ENCODE measurements at places on chromosomes 1 and 21.

DNA sequence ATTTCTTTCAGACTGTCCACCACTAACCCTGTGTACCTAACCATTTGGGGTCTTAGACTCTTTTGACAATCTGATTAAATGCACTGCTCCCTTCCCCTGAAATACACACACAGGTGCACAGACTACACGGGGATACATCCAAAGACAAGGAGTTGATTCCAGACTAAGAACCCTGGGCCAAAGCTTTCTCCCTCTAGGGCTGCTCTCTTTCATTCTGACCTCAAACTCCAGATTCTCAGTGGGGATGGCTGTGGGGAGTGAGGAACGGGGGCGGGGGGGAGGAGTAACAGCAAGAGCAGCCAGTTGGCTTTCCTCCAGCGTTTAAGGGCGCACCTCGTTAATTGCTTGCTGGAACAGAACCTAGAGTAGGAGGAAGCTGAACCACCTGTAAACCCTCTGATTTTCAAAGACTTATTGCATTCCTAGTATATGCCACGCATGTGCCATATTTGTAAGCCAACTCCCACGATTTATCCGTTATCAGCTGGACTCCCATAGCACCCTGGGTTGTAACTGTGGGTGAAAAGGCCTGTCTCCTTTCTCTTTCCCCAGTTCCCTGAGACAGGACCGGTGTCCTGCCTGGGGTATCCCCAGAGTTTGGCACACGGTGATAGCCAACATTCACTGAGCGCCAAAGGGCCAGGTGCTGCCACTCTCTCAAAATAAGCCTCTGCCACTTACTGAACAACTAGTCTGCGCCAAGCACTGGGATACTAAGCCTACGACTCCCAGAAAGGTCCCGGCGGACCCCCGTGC lies 920 bp downstream of the MTHFR start:
- DNase-seq, result peak; percentile 24

DNA sequence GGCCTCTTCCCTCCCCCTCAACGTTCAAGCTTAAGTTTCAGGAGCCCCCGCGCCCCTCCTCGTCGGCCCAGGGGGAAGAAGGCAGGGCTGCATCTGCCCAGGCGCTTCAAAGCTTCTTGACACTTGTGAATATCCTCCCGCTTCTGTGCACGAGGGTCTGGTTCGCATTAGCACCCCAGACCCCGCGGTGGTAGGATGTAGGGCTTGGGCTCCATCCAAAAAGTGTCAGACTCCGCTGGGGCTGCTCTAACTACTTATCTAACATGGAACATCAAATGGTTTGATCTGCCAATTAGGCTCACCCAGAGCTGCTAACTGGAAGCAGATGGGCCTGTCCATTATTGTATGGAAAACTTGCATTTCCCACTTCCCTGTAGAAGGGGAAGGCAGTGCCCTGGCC lies 28.9 kb downstream of the TAS1R2 start:
- DNase-seq, result no peak

- no peak for DNase-seq
Measured at GRCh38 chr1:187876775-187877174, 1048.0 kb downstream of the PLA2G4A start.

- DNase-seq, result no peak
Measured at GRCh38 chr1:21857840-21858670, 46.0 kb downstream of the LDLRAD2 start.

- peak; percentile 83 for DNase-seq
Measured at GRCh38 chr1:161021165-161021969, 415 bp upstream of the F11R start.

DNA sequence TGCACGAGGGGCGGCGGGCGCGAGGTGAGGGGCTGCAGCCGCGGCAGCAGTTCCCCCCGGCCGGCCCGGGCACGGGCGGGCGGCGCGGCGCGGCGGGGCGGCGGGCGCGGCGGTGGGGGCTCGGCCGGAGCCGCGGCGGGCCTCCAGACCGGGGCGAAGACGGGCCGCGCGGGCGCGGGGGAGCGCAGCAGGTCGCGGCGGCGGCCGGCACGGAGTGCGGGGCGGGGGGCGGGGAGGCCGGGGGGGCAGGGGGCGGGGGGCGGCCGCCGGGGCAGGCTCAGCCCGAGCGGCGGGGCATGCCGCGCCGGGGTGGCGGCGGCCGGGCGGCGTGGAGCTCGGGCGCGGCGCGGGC lies 311 bp downstream of the IRF2BP2 start:
- no peak for DNase-seq

GRCh38 chr1:106458866-106459265 lies 597.6 kb upstream of the PRMT6 start:
- no peak for DNase-seq

Measured in stimulated activated naive CD4-positive, alpha-beta T cell treated with Interleukin-2 at 50 U/mL for 16 hours (primary cell).